ENCODE measurements at places on chromosomes 7 and 10.

DNA sequence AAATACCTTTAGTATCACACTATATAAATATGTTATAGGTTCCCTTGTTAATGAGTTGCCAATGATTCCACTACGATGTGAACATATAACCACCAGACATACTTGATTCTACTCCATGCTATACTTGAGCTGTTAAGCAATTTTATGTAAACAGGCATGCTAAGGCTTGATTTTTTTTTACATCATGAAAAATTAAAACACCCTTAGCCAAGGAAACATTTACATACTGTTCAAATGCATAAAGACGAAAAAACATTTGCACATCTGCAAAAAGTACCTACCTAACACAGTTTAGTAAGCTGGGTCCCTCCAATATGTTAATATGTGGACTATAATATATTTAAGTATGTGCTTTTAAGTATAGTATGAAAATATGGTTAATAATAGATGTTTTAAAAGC is 9.0 kb upstream of the CABCOCO1 start:
- DNase-seq, result no peak

DNA sequence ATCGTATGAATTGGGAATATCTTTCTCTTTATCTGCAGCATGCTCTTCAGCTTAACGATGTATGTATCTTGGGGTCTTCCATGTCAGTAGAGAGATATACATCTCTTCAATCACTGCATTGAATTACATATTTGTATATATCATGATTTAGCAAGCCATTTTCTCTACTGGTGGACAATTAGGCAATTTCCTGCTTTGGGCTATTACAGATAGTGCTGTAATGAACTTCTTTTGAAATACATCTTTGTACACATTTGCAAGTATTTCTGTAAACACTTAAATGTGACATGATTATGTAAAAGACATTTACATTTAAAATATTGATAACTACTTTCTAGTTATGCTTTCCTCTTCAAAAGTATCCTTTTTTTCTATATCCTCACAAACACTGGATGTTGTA is 199.0 kb downstream of the PPP1R9A start:
- no peak for DNase-seq

- peak; percentile 55 for DNase-seq
Measured at GRCh38 chr7:106050002-106050745, 61.9 kb downstream of the SYPL1 start.

GRCh38 chr10:124641282-124642087 is 102.7 kb downstream of the FAM53B start:
- peak; percentile 19 for DNase-seq

Measured in lung microvascular endothelial cell (primary cell).